ENCODE measurements at places on chromosomes 4 and X.

DNA sequence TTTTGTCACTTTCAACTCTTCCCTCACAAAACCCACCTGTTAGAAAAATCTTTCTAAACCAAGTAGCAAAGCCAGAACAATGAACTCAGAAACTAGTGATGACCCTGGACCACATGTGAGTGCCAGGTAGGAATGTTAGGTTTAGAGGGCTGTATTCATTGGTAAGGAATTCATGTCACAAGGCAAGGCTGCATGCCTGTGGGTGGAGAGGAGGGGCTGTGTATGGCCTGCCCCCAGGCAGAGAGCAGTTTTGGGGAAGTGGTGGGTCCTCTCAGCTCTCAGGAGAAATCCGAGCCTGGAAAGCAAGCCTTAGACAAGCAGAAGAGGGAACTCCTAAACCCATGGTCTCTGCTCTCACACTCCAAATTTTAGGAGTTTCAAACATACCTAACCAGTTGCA is 2.4 kb downstream of the RNF175 start:
- DNase-seq: no peak

DNA sequence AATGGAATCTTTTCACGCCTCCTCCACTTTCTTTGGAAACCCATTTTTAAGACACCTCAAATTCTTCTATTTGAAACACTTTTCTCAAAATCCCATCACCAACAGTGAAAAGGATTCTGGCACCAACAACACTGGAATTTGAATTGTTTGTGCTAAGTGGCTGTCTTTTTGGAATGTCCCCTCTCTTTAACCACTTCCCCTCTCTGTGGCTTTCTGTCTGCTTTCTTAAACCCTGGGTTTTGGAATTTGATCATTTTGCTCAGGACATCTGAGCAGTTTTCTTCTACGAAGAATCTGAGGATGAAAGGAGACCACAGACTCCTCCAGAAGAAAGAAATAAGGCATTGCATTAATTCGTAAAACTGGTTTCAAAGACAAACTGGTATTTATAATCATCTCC is 89.0 kb downstream of the MXRA5 start:
- no peak for DNase-seq

- DNase-seq: no peak
Observed at GRCh38 chr4:188032583-188032982, 37.0 kb downstream of the ZFP42 start.

- no peak for DNase-seq
Observed at GRCh38 chrX:133640161-133641015, 225.1 kb upstream of the GPC4 start.

GRCh38 chrX:18149454-18149853 is 71.2 kb downstream of the BEND2 start:
- DNase-seq: no peak

- no peak for DNase-seq
Observed at GRCh38 chr4:181528570-181529184, 714.5 kb upstream of the TENM3 start.

GRCh38 chr4:61385256-61385655 is 185.1 kb downstream of the ADGRL3 start:
- no peak for DNase-seq

- DNase-seq: peak; percentile 45
Observed at GRCh38 chrX:39869846-39870601, 227.7 kb downstream of the BCOR start.

DNA sequence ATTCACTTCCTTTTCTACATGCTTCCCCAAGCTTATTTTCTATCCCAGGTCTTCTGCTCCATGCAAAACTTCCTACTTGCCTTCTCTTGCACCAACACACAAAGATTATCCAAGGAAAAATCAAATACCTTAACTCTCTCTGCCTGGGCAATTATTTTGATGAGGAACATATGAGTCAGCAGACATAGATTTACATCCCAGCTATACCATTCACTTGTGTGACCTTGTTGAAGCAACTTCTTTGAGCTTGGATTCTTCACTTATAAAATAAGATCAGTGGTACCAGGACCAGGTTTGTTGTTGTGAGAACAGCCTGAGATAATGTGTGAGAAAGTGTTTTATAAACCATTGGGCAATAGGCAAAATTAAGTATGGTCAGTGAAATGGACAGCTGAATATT is 39.1 kb upstream of the TMEM192 start:
- no peak for DNase-seq

GRCh38 chr4:157151711-157152110 is 68.8 kb upstream of the GRIA2 start:
- DNase-seq: no peak

GRCh38 chr4:10877076-10877475 is 192.5 kb upstream of the CLNK start:
- DNase-seq: no peak

DNA sequence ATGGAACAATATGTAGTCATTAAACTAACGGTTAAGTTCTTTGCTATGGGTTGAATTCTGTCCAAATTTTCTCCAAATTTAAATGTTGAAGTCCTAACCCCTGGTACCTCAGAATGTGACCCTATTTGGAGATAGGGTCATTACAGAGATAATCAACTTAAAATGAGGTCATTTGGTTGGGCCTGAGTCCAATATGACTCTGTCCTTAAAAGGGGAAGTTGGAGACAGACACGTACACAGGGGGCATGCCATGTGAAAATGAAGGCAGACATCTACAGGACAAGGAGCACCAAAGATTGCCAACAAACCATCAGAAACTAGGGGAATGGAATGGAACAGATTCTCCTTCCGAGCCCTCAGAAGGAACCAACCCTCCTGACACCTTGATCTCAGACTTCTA is 492.0 kb upstream of the FTHL17 start:
- no peak for DNase-seq

DNA sequence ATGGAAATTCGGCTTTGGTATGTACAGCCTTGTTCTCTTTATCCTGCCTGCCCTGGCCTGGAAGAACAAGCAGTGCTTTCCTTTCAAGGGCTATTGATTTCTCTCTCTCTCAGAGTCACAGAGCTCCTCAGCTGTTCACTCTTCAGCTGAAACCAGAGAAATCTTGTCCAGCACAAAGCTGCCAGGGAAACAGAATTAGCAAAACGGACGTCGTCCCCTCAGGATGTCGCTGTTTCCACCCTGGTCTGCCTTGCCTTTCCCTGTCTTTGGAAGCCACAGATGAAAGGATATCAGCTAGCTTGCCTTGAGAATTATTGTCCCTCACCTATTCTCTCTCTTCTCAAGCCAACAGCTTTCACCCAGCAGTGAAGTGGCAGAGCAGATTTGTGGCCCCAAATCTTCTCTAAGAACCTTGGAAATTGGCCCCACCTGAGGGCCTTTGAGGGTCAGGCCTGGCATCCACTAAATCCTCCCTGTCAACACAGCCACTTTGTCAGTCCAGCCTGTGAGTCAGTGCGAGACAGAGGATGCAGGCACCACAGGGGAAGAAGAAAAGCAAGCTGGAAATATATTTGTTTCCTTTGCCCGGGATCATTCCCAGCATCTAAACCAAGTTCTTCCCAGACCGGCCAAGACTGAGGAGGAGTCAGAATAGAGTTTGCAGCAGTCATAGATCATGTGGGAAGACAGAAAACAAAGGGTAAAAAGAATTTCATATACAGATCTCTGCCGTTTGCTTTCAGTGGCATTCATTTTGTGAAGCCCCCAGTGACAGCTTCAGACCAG is 63.8 kb upstream of the MTM1 start:
- DNase-seq: no peak

DNA sequence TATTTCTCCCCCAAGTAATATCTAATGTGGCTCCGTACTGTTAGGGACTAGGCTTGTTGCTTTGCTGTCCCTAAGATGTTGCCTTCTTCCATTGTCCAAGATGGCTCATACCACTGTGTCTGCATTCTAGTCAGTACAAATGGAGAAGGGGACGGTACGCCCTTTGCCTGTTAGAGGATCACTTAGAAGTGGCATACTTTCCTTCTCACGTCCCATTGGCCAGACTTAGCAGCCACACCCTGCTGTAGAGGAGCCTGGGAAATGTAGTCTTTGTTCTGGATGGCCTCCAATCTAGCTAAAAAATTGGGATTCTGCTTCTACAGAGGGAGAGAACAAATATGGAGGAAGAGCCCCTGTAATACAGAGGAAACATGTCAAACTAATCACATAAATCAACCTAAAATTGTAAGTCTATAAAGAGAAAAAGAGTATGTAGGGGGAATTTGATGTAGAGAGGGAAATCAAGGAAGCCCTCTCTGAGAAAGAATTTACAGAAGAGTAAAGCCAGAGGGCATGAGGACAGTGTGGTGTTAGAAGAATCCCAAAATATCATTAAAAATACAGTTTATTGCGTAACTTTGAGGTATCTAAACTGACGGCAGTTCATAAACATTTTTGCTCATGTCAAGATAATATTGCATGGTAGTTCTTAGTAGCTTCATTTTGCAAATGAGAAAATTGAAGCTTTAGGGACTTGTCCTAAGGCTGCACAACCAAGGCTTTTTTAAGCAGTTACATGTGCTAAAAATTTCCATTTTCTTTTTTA is 15.1 kb downstream of the PRIMPOL start:
- DNase-seq: no peak

GRCh38 chr4:139555705-139556070 is 331 bp downstream of the SETD7 start:
- no peak for DNase-seq

GRCh38 chr4:150971901-150972300 is 43.2 kb downstream of the LRBA start:
- DNase-seq: no peak

GRCh38 chr4:86481440-86481839 is 112.7 kb upstream of the PTPN13 start:
- no peak for DNase-seq

GRCh38 chrX:40281336-40282005 is 183.7 kb upstream of the BCOR start:
- DNase-seq: no peak

DNA sequence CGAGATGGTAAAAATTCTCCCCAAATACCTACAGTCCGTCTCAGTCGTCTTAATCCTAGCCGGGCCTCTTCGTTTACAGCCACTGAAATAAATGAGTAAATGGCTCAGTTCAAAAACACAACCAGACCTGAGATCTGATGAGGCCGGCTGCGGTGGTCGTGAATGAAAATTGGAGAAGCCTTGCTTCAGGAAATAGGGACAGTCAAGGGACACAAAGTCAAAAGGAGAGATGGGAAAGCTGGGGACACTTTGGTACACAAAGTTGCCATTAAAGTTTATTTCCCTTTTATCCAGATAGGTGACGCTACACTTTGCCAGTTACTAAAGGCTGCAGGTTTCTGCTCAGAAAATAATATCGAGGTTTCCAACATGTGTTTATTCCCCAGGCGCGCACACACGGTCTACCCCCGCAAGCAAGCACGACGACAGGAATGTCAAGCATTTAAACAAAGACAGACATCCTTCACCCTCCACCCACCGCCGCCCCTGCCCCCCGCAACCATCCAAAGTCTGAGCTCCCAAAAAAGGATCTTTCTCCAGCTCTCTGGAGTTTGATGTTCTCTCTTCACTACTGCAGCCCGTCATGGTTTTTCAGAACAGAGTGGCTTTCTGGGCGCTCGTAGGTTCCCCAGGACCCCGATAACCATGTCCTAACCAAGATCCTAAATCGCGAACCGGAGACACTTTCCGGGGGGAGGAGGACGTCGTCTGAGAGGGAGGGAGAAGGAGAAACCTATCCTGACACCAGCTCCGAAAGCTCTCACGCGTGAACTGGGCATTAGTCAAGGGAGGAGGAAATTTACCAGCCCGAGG is 1.3 kb upstream of the PCDH7 start:
- no peak for DNase-seq

- DNase-seq: no peak
Observed at GRCh38 chrX:73215246-73215645, 595 bp upstream of the NAP1L2 start.

- no peak for DNase-seq
Observed at GRCh38 chr4:83837614-83838308, 301.9 kb downstream of the GPAT3 start.

- DNase-seq: no peak
Observed at GRCh38 chrX:11341274-11342201, 48.3 kb downstream of the AMELX start.

DNA sequence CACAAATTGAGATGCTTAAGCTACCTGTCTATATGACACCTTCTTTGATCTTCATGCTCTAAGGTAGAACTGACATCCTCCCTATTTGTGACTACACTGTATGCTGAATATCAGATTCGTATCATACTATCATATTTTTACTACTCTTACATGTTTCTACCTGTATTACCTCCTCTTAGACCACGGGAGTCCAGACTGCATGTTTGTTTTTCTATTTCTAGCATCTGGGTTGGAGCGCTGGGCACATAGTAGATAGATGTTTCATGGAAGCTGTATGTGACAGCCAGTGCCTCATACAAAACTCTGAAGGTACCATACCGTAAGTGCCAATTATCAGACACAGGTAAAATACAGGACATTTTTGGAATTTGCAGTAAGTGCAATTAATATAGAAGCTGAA is 47.6 kb downstream of the ATP10D start:
- no peak for DNase-seq

- no peak for DNase-seq
Observed at GRCh38 chr4:53101191-53101581, 239.1 kb downstream of the RASL11B start.

- no peak for DNase-seq
Observed at GRCh38 chrX:145729635-145730034, 88.0 kb upstream of the SLITRK2 start.

- no peak for DNase-seq
Observed at GRCh38 chr4:27001398-27002164, 140.9 kb downstream of the STIM2 start.

- no peak for DNase-seq
Observed at GRCh38 chr4:74319470-74319869, 11.2 kb downstream of the EPGN start.

GRCh38 chrX:47843363-47843762 is 6.7 kb downstream of the ZNF81 start:
- no peak for DNase-seq

DNA sequence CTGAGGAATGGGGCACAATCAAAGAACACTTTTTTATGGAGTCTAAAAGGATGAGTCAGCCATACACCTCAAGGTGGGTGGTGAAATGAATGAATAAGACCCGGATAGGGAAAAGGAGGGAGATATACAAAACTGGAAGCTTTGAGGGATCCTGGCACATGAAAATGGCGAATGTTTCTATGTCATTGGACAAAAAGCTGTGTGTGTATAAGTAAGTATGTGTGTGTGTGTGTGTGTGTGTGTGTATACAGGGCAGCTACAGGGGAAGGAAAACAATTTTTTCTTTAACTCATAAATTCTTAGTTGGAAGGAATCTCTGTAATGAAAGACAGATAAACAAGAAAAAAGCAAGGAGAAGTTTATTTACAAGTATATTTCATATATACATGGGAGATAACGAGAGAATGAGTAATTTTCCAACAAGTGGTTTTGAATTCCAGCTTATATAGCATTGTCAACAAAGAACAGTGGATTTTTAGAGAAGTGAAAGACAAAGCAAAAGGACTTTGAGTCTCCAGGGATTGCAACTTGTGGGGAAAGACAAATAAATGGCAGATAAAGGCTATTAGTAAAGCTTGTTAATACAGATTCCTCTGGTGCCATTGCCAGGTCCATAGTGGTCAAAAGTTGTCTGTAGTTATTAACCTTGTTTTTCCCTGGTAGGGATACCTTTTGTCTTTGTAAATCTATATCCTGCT is 99.7 kb downstream of the MMRN1 start:
- no peak for DNase-seq

GRCh38 chr4:176539091-176539784 is 219.5 kb downstream of the SPCS3 start:
- DNase-seq: no peak

- no peak for DNase-seq
Observed at GRCh38 chrX:7614616-7615015, 228.4 kb upstream of the VCX start.
